ENCODE measurements at places on chromosomes 5 and 9.

- DNase-seq, result no peak
These were observed 496.0 kb upstream of the CLINT1 start for GRCh38 chr5:158354958-158355357.

- DNase-seq, result no peak
These were observed 278.6 kb downstream of the SPOCK1 start for GRCh38 chr5:137220523-137220927.

DNA sequence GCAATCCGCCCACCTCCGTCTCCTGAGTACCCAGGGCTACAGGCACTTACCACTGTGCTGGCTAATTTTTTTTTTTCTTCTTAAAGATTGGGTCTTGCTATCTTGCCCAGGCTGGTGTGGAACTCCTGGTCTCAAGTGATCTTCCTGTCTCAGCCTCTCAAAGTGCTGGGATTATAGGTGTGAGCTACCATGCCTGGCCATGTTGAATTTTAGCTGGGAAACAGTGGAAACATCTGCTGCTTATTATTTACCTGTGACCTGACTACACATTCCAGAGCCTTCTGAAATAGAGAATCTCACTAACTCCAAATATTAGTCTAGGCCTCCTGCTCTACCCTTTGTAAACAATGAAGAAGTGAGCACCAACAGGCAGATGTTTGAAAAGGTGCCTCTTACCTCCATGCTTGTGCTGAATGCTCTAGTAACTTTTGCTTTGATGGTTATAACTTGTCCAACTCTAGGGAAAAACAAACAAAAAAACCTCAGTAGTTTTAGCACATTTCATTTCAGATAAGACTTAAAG is 22.5 kb downstream of the ACOT12 start:
- no peak for DNase-seq

GRCh38 chr5:95283761-95284571 is 928 bp downstream of the MCTP1 start:
- no peak for DNase-seq

GRCh38 chr5:3680821-3681220 is 85.2 kb downstream of the IRX1 start:
- DNase-seq, result no peak

DNA sequence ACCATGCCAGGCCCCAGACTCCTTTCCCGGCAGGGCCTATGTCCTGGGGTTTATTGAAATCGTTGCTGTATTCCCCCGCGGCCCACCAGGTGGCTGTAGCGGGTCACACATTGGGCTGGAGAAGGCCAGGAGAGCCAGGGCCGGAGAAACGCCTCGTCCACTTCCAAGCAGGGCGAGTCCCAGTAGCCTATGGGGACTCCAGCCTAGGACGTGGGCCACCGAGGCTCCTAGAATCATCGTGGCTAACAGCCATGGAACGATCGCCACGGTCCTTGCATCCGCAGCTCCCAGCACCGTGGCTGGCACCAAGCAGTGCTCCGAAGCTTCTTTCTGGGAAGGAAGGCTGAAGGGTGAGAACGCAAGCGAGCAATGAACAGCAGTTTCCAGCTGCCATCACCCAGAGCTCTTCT is 87.7 kb downstream of the ENTREP1 start:
- DNase-seq, result no peak

DNA sequence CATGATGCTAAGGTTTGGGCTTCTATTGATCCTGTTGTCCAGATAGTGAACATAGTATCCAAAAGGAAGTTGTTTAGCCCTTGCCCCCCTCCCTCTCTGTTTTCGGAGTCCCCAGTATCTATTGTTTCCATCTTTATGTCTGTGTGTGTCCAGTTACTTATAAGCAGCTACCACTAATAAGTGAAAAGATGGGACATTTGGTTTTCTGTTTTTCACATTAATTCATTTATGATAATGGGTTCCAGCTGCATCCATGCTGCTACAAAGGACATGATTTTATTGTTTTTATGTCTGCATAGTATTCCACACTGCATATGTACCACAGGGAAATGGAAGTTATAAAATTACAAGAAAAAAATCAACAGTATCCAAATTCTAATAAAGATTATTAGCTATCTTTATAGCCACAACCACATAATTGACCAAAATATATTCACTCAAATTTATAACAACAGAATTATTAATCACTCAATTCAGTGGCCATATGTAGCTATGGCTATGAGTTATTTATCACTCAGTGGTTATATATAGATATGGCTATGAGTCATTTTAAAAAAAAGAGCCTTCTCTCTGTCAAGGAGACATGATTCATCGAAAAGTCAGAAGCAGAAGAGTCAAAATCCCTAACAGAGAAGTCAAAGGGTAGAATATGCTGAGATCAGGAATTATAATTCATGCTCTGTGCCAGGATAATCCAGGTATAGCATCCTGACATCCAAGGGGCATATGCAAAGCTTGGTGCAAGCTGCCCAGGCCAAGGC is 367.5 kb downstream of the DEPDC1B start:
- no peak for DNase-seq

DNA sequence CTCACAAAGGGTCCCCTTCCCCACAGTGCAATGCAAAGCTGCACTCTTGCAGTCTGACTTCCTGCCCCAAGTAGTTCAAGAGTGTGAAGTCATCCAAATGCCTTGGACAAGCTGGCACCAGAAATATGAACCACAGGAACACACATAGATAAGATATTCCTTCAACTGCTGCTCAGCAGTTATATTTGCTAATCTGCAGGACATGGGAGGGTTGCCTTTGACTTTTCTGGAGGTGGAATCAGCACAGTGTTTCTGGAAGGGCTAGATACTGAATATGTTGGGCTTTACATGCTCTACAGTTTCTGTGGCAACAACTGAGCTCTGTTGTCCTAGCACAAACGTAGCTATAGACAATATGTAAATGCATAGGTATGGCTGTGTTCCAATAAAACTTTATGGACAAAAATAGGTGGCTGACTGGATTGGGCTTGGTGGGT is 96.7 kb upstream of the PCA3 start:
- DNase-seq, result no peak

DNA sequence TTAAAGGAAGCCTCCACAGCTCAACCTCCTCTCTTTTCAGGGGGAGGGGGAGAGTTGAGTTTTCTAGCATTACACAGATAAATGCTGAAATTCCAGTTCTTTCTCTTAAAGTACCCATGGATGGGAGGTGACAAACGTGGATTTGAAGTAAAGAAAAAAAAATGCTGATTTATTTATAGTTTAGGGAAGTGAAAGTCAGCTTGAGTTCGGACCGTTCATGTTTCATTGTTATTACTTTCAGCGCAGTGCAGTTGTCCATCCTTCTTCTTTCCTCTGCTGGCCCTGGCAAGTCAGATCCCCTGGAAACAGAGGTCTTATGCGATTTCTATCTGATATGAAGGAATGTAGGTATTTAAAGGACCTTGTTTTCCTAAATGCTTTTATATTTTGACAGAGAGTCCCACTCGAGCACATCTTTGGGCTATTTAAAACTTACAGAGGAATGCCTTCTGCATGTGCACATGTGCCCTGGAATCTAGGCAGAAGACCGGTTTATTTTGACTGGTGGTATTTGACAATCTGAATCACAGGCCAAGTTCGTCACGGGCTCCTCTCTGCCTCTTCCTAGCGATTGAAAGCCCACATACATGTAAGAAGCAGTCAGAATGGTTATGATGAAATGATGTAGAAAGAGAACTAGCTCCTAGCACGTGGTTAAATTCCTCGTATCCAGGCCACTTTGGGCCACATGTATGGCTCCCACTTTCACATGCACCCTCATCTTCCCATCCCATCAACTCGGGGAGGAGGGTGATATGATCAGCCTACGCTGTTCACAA is 385.2 kb upstream of the KLF4 start:
- no peak for DNase-seq
